ENCODE measurements at places on chromosomes 12 and 14.

GRCh38 chr12:11652351-11653040 lies 3.0 kb downstream of the ETV6 start:
- DNase-seq: peak; percentile 59

DNA sequence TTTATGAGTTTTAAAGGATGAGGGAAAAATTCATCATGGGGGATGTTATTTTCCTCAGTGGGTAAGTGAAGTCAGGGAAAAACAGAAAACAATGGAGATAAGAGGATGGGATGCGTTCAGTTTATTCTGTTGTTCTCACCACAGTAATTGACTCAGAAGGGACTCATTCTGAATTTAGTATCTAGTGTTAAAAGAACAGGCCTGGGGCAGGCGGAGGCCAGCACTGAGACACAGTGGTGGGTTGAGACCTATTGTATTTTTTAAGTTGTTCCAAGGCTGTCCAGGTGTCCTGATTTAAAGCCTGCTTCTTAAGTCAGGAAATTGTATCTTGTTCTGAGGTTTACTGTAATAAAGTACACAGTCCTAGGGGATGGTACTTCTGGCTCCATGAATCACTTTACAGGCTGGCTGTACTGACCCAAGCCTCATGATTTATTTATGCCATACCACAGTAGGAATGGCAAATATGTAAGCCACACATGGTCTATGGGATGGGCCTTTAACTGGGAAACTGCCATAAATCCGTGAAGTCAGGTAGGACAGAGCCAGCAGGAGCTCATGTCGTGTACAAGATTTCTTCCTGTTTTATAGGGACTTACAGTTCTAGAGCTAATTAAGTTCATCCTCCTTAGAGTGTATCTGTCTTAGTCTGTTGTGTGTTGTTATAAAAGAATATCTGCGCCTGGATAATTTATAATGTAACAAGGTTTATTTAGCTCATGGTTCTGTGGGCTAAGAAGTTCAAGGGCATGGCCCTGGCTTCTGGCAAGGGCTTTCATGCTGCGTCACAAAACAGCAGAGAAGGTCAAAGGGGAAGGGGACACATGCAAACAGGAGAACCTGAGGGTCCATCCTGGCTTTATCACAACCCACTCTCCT lies 244.1 kb downstream of the FBXL14 start:
- no peak for DNase-seq

- DNase-seq: no peak
Observed at GRCh38 chr12:127064207-127064606, 1202.8 kb upstream of the TMEM132C start.

DNA sequence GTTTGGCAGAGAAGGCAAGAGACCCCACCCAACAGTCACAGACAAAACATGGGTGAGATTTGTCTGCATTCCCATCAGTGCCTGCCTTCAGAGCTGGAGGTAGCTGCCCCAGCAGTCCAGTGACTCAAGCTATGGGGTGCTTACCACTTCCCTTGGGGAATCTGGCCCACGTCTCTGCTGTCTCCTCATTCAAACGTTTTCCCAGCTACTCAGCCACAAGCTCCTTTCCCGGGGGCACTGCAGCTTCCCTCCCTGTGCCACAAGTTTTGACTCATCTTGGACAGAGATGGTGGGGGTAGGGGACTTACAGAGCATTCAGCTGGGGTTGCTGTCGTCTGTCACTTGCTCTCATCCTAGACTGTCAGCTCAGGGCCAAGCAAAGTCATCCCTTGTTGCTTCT lies 66.6 kb downstream of the FBXL14 start:
- DNase-seq: no peak

GRCh38 chr12:44225149-44225510 lies 389.2 kb downstream of the TMEM117 start:
- no peak for DNase-seq

- DNase-seq: no peak
Observed at GRCh38 chr12:52637299-52637698, 14.7 kb downstream of the KRT2 start.

DNA sequence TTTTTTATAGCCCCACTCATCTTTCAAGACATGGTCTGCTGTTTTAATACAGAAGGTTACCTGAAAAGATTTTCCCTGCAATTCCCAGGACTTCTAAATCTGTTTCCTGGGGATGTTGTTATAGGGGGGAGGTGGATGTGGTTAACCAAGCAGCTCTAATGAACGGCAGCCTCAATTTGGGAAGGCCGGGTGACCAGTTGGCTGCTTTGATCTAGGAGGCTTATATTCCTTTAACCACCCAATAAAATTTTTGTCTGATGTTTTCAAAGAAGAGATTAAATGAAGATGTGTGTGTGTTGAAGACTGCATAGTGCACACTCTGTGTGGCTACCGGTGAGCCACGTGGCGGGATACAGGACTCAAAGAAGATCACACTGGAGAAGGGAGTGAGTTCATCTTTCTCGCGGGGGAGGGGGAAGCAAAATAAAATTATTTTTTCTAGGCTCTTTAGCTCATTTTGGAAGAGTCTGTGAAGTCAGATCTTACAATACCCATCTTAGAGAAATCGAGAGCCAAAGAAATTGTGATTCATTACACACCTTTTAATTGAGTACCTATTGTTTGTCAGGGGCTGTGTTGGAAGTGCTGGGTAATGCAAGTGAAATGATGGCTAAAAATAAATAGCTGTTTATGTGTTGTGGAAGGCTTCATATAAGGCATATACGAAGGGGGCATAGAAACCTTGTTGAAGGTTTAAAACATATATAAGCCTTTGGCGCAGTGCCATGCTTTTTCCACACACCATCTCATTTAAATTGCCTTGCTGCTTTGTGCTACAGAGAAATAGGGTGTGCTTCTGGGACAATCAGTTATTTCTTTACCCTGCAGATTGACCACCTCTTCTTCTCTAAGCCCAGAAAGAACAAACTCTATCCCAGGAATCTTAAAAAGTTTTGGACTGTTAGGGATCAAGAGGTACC lies 18.5 kb downstream of the ELK3 start:
- DNase-seq: no peak

DNA sequence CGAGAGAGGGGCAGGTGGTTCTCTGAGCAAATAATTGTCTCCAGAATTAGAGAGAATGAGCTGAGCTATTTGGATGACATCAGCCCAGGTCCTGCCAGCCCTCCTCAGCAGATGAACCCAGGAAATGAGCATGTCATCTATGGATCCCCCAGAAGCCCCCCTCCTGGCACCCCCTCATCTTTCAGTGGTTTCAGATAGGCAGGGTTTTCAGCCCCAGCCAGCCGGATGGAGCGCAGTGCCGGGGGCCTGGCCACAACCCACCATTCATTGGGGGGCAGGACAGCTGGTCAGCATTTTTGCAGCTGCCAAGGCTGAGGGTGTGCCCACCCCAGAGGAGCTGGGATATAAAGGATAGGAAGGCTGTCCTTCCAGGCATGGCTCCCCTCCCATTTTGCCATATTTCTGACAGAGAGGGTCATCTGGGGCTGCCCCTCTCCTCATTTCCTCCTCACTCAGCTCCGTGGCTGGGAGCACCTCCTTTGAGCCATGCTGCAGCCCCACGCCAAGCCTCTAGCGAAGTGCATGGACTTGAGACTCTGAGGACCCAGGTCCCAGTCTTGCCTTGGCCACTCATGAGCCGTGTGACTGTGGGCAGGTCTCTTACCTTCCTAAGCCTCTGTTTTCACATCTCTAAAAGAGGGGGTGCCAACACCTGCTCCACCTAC lies 6.0 kb upstream of the KRT71 start:
- DNase-seq: no peak

GRCh38 chr14:73953731-73954130 lies 3.6 kb downstream of the COQ6 start:
- DNase-seq: no peak

DNA sequence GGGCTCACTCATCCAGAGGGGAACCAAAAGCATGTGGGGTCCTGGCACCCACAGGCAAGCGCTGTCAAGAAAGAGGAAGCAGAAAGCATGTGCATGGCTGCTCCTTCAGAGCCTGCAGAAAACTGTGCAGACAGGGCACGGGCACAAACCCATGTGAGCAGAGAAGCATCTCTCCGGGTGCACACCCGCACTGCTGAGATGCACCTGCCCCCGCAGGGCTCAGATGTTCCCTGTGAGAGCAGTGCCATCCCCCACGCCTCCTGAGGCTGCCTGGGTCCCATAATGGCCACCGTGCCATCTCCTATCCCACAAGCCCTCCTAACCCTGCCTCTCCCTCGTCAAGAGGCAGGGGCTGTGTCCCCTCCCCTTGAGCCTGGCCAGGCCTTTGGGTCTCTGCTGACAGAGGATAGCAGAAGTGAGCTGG lies 32.3 kb upstream of the INF2 start:
- no peak for DNase-seq

- DNase-seq: no peak
Observed at GRCh38 chr12:71191509-71192196, 33.9 kb upstream of the TSPAN8 start.

DNA sequence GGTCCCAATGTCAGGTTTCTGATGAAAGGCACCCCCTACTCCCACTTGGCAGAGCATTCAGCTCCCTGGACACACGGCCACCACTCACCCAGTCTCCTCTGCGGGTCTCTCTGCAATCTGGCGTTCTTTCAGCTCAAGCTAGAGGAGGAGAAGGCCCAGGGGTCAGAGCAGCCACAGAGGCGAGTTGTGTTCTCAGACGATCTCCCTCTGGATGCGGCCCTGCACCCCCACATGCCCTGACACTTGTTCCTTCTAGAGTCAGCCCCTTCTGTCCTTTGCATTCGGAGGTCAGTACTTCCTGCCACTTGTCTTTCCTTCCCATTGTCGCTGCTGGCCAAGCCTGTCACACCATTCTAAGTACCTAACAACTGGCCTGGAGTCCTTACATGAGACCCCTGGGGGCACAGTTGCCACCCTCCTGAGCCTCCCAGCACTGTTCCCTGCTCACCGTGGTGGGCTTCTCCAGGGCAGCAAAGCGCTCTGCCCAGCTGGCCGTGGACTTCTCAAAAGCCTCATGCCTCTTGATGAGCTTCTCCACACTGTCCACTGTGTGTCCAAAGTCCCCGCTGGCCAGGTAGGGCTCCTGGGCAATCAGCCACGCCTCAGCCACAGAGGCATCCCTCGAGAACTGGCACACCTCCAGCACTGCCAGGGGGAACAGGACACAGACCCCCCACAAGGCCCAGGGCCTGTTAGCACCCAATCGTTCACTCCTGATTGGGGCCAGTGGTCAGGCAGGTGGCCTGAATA lies 63.2 kb downstream of the PLEKHG3 start:
- no peak for DNase-seq

DNA sequence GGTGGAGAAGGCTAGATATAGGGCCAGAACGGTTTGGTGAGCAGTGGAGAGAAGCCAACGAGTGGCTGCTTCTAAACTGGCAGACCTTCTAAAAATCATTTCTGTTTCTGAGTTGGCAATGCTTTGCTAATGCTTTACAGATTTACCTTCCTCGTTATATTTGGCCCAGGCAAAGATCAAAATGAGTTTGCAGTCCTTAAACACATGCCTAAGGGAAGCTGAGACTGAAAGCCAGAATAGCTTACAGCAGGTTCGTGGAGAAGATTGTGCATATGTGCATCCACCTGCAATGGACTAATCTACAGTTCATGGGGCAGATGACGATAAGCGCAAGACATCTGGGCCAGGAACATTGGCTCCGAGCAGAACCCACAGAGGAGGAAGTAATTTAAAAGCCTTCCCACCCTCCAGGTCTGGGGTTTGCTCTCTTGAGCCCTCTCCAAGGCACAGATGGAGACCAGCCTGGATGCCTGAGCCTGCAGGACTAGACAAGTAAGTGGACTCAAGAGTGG lies 99.4 kb downstream of the NINJ2 start:
- DNase-seq: no peak

DNA sequence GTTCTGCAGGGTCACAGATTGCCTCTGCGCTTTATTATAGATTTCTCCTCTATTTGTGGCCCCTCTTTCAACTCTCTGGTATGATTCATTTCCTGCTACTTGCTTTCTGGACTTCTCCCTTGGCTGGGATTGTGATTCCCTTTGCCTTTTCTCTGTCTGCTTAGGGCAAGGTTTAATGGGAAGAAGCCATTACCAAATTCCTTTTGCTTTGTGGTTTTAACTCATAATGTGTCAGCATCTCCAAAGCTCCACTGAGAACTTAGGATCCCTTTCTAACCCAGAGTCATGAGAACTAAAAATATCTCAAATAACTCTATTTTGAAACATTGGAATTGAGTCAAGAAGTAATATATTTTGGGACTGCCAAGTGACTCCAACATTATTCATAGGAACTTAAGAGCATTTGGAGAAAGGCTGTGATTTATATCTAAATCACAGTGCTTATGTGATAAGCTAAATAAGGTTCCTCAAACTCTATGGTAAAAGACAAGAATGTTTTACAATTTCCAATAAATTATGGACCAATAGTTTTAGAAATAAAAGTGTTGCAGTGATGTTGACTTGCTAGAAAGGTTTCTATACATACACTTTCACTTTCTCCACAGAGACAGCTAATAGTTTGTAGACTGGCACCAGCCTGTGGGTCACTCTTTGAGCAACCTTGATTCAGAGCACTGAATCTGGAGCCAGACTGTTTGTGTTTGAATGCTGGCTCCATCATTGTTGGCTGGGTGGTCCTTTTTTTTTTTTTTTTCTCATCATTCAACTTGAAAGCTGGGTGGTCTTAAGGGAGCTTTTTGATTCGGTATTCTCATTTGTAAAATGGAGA lies 93.9 kb downstream of the DACT1 start:
- DNase-seq: no peak

DNA sequence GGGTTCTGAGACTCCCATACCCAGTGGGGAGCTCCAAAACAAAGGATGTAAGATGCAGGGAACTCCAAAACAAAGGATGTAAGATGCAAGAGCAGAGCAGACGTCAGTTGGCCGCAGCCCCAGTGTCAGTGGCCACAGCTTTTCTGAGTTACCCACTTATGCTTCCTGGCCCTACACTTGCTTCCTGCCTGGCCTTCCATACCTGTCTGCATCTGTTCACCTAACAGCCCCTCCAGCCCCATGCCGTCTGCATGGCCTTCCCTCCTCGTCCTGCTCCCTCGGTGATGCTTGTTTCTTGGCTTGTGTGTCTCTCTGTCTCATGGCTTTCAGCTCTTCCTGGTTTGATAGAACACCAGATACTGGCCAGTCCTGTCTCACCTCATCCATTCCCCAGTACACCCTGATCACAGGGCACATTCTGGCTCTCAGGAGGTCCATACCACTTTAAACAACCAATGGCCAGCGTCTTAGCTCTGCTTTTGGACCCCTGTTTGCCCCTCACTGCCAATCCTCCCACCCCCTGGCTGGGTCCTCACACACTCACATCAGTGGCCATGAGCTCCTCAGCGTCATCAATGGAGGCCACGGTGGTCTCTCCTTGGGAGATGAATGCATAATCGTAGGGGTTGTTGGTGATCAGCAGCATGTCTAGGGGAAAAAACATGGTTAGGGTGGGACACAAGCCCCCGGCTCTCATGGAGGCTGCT lies 5.3 kb downstream of the MYH7 start:
- no peak for DNase-seq

DNA sequence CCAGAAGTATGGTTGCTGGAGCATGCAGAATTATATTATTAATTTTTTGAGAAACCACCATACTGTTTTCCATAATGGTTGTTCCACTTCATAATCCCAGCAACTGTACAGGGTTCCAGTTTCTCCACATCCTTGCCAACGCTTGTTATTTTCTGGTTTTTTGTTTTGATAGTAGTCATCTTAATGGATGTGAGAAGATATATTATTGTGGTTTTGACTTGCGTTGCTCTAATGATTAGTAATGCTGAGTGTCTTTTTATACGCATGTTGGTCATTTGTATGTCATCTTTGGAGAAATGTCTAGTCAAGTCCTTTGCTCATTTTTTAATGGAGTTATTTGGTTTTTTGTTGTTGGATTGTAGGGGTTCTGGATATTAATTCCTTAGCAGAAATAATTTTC lies 58.1 kb downstream of the DAAM1 start:
- no peak for DNase-seq

All from C1 segment of cervical spinal cord (tissue), 14 donors.